NCI-H2107 (cell line): ENCODE measurements at places on chromosomes 6 and 20.

GRCh38 chr6:105949869-105950268 is 136.3 kb upstream of the PRDM1 start:
- DNase-seq = no peak

GRCh38 chr6:157304899-157305663 is 18.2 kb downstream of the TMEM242 start:
- no peak for DNase-seq

- no peak for DNase-seq
These were observed 134.9 kb downstream of the BCAS1 start for GRCh38 chr20:53935344-53936084.

GRCh38 chr6:111658462-111659154 is 52.9 kb upstream of the TRAF3IP2 start:
- no peak for DNase-seq

GRCh38 chr6:130749402-130749801 is 77.8 kb upstream of the SMLR1 start:
- DNase-seq = no peak

DNA sequence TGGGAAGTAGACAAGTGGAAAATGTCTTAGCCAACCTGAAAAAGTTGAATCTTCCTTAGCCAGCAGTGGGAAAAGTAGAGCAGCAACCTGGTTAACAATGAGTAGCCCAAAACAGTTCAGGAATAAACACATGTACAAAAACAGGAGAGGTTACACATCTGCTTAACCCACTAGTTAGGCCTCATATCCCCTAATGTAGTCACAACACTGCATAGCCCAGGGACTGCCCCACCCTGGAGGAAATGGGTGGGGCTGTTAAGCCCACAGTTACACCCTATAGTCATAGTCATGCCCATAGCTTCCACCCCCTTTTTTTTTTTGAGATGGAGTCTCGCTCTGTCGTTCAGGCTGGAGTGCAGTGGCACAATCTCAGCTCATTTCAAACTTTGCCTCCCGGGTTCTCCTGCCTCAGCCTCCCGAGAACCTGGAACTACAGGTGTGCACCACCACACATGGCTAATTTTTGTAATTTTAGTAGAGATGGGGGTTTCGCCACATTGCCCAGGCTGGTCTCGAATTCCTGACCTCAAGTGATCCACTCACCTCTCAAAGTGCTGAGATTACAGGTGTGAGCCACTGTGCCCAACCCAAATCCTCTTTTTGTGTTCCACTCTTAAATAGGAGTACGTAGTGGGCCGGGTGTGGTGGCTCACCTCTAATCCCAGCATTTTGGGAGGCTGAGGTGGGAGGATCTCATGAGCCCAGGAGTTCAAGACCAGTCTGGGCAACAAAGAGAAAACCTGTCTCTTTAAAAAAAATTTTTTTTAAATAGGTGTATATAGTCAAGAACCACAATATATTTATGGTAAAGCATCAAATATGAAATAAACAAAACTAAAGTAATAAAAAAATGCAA is 24.5 kb downstream of the ILRUN start:
- no peak for DNase-seq

GRCh38 chr6:149244105-149244504 is 73.4 kb upstream of the TAB2 start:
- DNase-seq = no peak

DNA sequence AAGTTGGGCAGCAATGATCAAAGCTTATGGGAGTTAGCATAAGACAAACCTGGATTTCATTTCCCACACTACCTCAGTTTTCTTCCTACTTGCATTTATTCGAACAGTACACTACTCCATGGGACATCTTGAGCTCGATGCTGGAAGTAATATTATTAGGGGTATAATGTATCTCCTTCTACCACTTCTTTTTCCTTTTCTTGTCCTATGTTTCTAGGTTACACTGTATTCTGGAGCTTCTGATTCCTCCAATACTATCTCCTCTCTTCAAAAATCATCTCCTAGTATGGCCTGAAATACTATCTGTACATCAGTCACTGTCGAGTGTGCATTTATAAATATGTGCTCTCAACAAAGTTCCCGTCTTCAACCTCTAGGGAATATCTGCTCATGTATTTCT is 124.4 kb downstream of the MAP7 start:
- DNase-seq = no peak

- DNase-seq = no peak
These were observed 41.9 kb upstream of the PLN start for GRCh38 chr6:118506071-118506638.
